ENCODE measurements at places on chromosomes 16 and 17. TPM values are rescaled to one million over a fixed set of nuclear protein-coding genes. Genes with fewer than 3 reads are reported as not detected.

Gene VMO1
- total RNA-seq = 1.00 TPM

Gene SHBG
- total RNA-seq = 0.21 TPM

Gene DNAH9
- 0.07 TPM for total RNA-seq

Gene CHRNB1
- total RNA-seq = 7.6 TPM

Gene NOG
- under 0.01 TPM for total RNA-seq

Gene EMP2
- 33.9 TPM for total RNA-seq

Gene CTRB1
- not detected for total RNA-seq

Gene OTOP2
- 0.34 TPM for total RNA-seq

Gene SOX9
- total RNA-seq = 4.4 TPM

Gene MATCAP1
- total RNA-seq = 3.8 TPM

Gene SEZ6L2
- total RNA-seq = 4.8 TPM

Gene HAS3
- 203 TPM for total RNA-seq

Gene HOXB7
- 0.78 TPM for total RNA-seq

Gene CDRT15
- not detected for total RNA-seq

Gene CCDC200
- total RNA-seq = not detected
